CD8-positive, alpha-beta memory T cell (primary cell): ENCODE measurements at places on chromosomes 2 and 18. TPM values are rescaled to one million over a fixed set of nuclear protein-coding genes. Genes with fewer than 3 reads are reported as not detected.

DNA sequence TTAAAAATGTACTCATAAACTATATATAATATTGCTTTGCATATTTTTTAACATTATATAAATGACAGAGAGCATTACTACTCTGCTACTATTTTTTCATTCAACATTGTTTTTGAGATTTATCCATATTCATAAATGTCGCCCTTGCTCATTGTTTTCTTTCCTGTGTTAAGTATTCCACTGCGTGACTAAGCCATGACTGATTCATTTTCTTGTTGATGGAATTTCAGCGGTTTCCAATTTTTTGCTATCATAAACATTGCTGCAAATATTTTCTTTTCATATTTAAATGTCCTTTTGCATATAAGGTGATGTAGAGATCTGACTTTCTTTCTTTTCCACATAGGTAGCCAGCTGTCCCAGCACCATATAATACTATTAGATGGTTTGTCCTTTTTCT is 57.6 kb downstream of the SFXN5 start:
- H3K4me3 ChIP-seq, result no peak overlapping the region
- H3K36me3 ChIP-seq, result no peaks in the 10 kb centered on the region
- H3K27ac ChIP-seq, result no peak overlapping the region
- no peak for DNase-seq

- H3K27ac ChIP-seq, result no peak overlapping the region
- H3K36me3 ChIP-seq, result no peaks in the 10 kb centered on the region
- no peak overlapping the region for H3K4me3 ChIP-seq
Observed at GRCh38 chr2:98912221-98912851, 23.7 kb downstream of the CRACDL start.

- H3K4me3 ChIP-seq, result no peak overlapping the region
- H3K27me3 ChIP-seq, result no peaks in the 10 kb centered on the region
- no peak for DNase-seq
- H3K4me1 ChIP-seq, result peaks cover 31% of the 10 kb centered on the region
- H3K36me3 ChIP-seq, result no peaks in the 10 kb centered on the region
Observed at GRCh38 chr2:234075947-234076346, 25.4 kb downstream of the SPP2 start.

- H3K27ac ChIP-seq, result no peak overlapping the region
- DNase-seq, result no peak
- no peaks in the 10 kb centered on the region for H3K4me1 ChIP-seq
- no peaks in the 10 kb centered on the region for H3K27me3 ChIP-seq
Observed at GRCh38 chr18:8868276-8868675, 162.9 kb downstream of the MTCL1 start.

Gene SCN3A
- not detected for total RNA-seq

GRCh38 chr2:88828397-88829137 is 137.1 kb downstream of the RPIA start:
- H3K27me3 ChIP-seq, result no peaks in the 10 kb centered on the region
- DNase-seq, result no peak
- no peaks in the 10 kb centered on the region for H3K4me1 ChIP-seq
- H3K4me3 ChIP-seq, result no peak overlapping the region
- H3K27ac ChIP-seq, result no peak overlapping the region

DNA sequence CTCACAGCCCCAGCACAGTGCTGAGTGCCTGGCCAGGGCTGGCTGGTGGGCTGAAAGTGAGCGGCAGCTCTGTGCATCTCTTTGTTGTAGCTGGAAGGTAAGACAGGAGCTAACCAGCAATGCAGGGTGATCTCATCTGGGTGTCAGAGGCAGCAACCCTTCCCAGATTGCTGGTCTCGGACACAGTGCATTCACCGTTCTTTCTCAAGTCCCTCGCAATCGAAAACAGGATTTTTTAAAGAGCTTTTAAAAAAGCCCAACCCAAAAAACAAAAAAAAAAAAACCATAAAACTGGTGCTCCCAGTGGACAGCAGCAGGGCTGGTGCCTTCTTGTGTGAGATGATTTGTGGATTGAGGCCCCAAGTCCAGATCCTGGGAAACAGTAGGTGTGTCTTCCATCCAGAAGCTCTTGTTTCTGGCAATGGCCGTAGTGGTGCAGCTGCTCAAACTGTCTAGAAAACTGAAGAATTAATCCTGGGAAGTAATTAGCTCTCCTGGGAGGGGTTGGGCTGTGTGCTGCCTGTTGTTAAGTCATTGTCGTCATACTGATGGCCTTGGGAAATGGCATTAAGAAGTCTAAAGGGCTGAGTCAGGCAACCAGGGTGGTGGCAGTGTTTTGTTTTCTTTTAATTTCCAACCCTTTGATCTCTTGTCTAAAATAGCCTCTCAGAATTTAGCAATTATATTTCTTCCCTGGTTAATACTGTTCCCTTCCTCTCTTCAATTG is 156.7 kb downstream of the KLHL29 start:
- DNase-seq, result no peak
- H3K4me1 ChIP-seq, result no peaks in the 10 kb centered on the region
- H3K36me3 ChIP-seq, result no peaks in the 10 kb centered on the region
- H3K4me3 ChIP-seq, result no peak overlapping the region
- H3K27me3 ChIP-seq, result no peaks in the 10 kb centered on the region

GRCh38 chr2:38600242-38600891 is 2.4 kb downstream of the HNRNPLL start:
- peak overlapping the region; percentile 82 for H3K27ac ChIP-seq
- H3K36me3 ChIP-seq, result no peaks in the 10 kb centered on the region
- H3K4me3 ChIP-seq, result peak overlapping the region; percentile 93
- peaks cover 22% of the 10 kb centered on the region for H3K4me1 ChIP-seq

DNA sequence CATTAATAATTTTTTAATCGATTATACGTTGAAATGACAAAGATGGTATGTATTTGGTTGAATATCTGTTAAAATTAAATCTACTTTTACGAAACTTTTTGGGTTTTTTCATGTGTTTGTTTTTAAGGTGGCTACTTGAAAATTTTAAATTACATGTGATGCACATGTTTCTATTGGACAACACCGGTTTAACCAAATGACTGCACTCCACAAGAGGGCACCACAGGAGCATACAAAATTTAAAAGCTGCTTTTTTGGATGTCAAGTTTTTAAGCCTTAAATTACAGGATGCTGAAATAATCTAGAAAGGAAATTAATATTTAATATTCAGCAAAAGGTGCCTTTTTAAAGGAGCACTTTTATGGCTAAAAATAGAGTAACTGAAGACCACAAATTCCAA is 98.7 kb downstream of the ACVR1 start:
- H3K4me3 ChIP-seq, result no peak overlapping the region
- no peak overlapping the region for H3K27ac ChIP-seq
- no peaks in the 10 kb centered on the region for H3K27me3 ChIP-seq
- peaks cover 23% of the 10 kb centered on the region for H3K36me3 ChIP-seq
- DNase-seq, result peak; percentile 50
- H3K4me1 ChIP-seq, result peaks cover 7% of the 10 kb centered on the region

DNA sequence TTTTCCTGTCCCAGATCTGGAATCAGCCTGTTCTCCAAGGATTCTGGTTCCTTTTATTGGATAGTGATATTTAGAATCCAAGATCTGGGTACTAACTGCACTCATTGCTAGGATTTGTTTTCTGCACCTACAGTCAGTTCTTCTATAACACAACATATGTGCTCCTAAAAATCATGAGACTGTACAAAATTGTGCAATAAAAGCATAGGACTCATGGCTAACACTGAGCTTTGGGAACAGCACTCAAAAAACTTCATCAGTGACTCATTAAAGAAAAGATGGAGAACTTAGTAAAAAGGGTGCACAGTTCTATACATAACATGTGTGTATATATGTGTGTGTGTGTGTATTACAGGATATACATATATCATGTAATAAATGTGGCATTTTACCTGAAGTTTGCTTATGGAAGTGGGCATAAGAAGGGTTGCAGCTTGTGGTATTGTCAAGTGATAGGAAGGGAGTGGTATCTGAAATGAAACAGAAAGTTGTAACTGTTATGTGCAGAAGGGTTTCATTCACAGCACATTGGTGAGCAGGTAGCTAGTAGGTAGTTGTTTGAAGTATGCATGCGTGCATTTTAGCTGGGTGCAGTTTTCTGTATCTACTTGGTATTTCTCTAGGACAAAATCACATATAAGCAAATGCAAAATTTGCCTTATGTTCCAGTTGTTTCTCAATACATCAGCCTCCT is 5.9 kb upstream of the SCYGR2 start:
- H3K4me3 ChIP-seq, result no peak overlapping the region
- peaks cover 6% of the 10 kb centered on the region for H3K27me3 ChIP-seq
- DNase-seq, result no peak
- no peaks in the 10 kb centered on the region for H3K4me1 ChIP-seq
- H3K27ac ChIP-seq, result no peak overlapping the region

- H3K36me3 ChIP-seq, result no peaks in the 10 kb centered on the region
- H3K27me3 ChIP-seq, result no peaks in the 10 kb centered on the region
Observed at GRCh38 chr18:63142594-63143225, 176.9 kb downstream of the BCL2 start.

DNA sequence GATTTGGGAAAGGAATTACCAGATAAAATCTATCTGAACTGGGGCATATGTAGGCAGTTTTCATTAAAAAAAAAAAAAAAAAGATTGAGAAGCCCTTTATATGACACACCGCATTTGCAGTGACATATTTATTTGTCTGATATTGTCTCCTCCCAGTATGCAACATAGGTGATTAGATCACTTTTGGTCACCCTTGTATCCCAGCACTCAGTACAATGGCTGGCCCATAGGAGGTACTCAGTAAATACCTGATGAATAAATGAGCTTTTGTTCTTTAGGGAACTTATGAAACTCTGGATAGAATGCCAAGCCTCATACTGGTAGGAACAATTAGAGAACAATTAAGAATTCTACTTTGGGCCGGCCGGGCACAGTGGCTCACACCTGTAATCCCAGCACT is 22.8 kb upstream of the E2F6 start:
- H3K36me3 ChIP-seq, result no peaks in the 10 kb centered on the region
- H3K4me3 ChIP-seq, result no peak overlapping the region
- H3K4me1 ChIP-seq, result no peaks in the 10 kb centered on the region
- H3K27me3 ChIP-seq, result peaks cover 14% of the 10 kb centered on the region
- no peak for DNase-seq

Gene GRP
- total RNA-seq, result not detected
